Neural crest cell (in vitro differentiated cells): ENCODE measurements at places on chromosomes 2 and 18.

GRCh38 chr18:32550963-32551362 lies 80.3 kb upstream of the GAREM1 start:
- no peak for DNase-seq

GRCh38 chr18:78908462-78909260 lies 71.0 kb upstream of the SALL3 start:
- no peak for DNase-seq

GRCh38 chr2:240356700-240357640 lies 78.5 kb upstream of the GPC1 start:
- DNase-seq, result no peak

DNA sequence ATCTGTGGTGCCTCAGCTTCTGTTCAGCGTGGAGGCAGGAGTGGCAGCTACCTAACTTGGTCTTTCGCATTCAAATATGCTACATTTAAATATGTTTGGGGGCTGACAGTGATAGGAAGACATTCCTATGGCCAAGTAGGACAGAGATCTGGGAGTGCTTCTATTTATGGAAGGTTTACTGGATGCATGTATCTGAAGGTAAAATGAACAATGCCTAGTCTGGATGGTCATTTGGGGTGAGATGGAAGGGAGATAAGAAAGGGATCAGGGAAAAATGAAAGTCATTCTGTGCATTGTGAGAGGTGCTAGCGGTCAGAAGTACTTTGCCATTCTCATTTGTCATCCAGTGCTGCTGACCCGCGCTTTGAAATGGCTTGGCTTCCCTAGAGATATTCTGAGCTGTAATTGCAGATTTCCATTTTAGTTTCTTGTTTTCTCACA lies 300.9 kb upstream of the FBXO11 start:
- DNase-seq, result no peak

DNA sequence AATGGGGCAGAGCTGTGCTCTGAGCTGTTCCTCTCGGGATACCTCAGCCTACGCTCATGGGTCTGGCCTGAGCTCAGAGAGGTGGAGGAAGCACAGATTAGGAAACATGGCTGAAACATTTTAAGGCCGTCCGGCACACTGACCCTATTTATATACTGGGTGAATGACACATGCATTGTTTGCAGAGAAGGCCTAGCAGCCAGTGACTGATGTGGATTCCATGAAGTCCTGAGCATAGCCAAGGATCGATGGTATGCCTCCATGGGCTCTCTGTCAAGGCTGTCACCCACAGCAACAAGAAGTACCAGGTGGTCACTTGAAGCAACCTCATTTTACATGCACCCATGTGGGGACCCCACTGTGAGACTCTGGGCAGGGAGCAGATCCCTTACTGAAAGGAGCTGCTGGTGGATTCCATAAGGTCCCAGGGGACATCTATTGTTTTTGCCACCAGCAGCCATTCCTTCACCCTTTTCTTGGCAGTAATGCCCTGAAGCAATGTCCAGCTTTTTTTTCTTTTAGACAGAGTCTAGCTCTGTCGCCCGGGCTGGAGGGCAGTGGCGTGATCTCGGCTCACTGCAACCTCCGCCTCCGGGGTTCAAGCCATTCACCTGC lies 8.4 kb downstream of the PTMA start:
- no peak for DNase-seq

GRCh38 chr2:233528182-233528581 lies 38.4 kb downstream of the USP40 start:
- DNase-seq, result no peak

- DNase-seq, result no peak
Observed at GRCh38 chr2:175418224-175418835, 236.8 kb upstream of the ATP5MC3 start.

- no peak for DNase-seq
Observed at GRCh38 chr2:126704434-126705160, 48.6 kb downstream of the GYPC start.

- DNase-seq, result no peak
Observed at GRCh38 chr2:147197754-147198483, 646.9 kb upstream of the ACVR2A start.

- DNase-seq, result no peak
Observed at GRCh38 chr2:206225435-206226232, 48.8 kb upstream of the ZDBF2 start.
